ENCODE measurements at places on chromosomes 3 and 15. TPM values are rescaled to one million over a fixed set of nuclear protein-coding genes. Genes with fewer than 3 reads are reported as not detected.

Gene KIF15
- 41.0 TPM for total RNA-seq

Gene PLCL2
- 16.7 TPM for total RNA-seq

Gene GOLGA8G
- total RNA-seq, result not detected

Gene RTF1
- 24.9 TPM for total RNA-seq

Gene SLC12A1
- not detected for total RNA-seq

Gene AADACL2
- total RNA-seq, result not detected

Gene PTH1R
- total RNA-seq, result not detected

Gene CAV3
- total RNA-seq, result not detected

Gene ISLR
- not detected for total RNA-seq

Gene CASR
- 0.14 TPM for total RNA-seq

Gene GP9
- total RNA-seq, result not detected

Gene STARD5
- 9.1 TPM for total RNA-seq

Gene COL6A5
- not detected for total RNA-seq

Gene INSYN1
- not detected for total RNA-seq

Gene ARPP21
- total RNA-seq, result not detected

Gene SV2B
- total RNA-seq, result 0.05 TPM

Gene RLBP1
- total RNA-seq, result not detected

Gene CCR5
- 2.0 TPM for total RNA-seq

Gene THSD4
- total RNA-seq, result not detected

Gene OSTN
- not detected for total RNA-seq

Gene FOXP1
- 102 TPM for total RNA-seq

Gene WDR82
- total RNA-seq, result 110 TPM

Gene MCF2L2
- total RNA-seq, result 4.7 TPM

Gene FOXB1
- total RNA-seq, result 1.5 TPM

Gene PPM1L
- total RNA-seq, result 2.7 TPM

Gene CKMT1A
- total RNA-seq, result 0.41 TPM

Gene KNL1
- total RNA-seq, result 33.1 TPM
